ENCODE measurements at places on chromosomes 11 and 22.
A peak's percentile ranks its signal among the peaks of the same experiment; 100 is the strongest.

DNA sequence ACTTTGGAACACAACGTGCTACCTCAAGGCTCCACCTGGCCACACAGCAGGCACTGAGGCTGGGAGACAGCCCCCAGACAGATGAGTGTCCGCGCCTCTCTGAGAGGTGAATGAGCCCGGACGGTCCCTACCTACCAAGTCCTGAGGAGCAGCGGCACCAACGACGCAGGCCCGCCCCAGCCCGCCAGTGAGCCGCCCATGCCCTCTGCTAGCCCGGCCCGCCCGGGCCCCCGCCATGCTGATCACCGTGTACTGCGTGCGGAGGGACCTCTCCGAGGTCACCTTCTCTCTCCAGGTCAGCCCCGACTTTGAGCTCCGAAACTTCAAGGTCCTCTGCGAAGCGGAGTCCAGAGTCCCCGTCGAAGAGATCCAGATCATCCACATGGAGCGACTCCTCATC is at the start of gene DDI1:
Gene DDI1 (plus strand): TSS at position 53 of the 400 bp plus-strand sequence. CDS start 183 bp downstream, at position 236.
- DNase-seq: no peak

GRCh38 chr22:28915969-28916368 is 32.6 kb downstream of the ZNRF3 start:
- DNase-seq: no peak

DNA sequence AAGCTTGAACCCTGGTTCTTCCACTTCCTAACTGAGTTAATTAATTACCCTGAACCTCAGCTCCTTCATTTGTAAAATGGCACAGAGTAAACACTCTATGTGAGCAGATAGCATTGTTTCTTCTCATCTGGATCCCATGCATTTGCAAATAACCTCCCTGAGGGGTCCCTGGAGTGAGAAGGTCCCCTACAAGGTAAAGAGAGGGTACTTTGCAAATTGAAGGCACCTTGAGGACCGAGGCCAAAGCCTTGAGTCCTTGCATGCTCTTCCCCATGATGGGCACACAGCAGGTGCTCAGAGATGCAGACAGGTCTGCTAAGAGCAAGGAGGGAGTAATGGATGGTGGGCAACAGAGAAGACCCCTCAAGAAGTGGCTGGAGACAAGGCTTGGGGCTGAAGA is 33.2 kb downstream of the OTOG start:
- DNase-seq: no peak

- no peak for DNase-seq
Measured at GRCh38 chr11:101668236-101668635, 84.4 kb upstream of the TRPC6 start.

GRCh38 chr11:76880314-76880713 is 19.6 kb downstream of the ACER3 start:
- no peak for DNase-seq

DNA sequence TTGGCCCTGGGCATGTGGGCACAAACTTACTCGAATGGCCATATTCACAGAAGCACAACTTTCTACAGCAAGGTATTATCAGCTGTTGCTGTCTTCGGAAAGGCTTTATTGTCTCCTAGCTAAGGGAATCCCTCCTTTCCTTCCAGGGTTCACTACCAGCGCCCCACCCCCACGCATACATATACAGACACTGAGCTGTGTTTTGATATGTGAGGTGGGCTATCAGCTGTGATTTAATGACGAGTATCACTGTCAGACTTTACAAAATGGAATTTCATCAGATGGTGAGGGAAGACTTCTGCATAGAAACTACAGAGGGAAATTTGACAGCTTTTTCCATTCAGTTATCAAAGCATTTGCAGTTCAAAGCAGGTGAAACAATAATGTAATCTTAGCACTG is 730.2 kb downstream of the NTM start:
- DNase-seq: no peak

GRCh38 chr11:10452211-10452767 is 2.8 kb upstream of the AMPD3 start:
- DNase-seq: peak; percentile 20

GRCh38 chr22:26903030-26903856 is 245.9 kb downstream of the MIAT start:
- no peak for DNase-seq

- no peak for DNase-seq
Measured at GRCh38 chr22:37502342-37503182, 16.4 kb upstream of the MFNG start.

DNA sequence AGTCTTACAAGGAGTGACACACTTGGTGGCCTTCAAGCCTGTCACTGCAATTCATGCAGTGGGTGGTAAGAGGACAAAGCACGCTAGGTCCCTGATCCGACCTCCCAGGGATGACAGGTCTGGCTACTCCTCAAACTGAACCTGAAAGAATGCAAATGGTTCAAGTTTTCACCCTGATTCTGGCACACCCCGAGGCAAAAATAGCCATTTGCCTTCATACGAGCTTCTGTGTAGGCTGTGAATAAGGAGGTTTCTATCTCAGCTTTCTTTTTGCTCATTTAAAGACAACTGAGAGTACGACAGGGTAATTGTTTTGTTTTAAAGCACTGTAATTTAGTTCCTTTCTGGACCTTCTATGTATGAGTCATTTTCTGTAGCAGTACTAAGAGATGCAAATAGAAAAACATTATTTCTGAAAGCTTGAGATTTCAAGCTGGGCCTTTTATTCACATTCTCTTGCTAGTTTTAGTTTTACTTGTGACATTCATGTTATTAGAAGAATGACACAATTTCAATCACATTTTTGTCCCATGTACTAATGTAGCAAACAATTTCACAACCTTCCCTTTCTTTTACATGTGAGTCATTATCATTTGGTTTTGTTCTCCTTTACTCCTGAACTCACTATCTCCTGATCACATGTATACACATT is 56.6 kb upstream of the FDX1 start:
- DNase-seq: no peak

GRCh38 chr22:48711669-48712068 is 1116.0 kb downstream of the BRD1 start:
- no peak for DNase-seq

GRCh38 chr11:111671383-111671782 is 69.1 kb downstream of the SIK2 start:
- no peak for DNase-seq

- DNase-seq: no peak
Measured at GRCh38 chr22:27726331-27726685, 75.2 kb downstream of the MN1 start.

GRCh38 chr11:44469412-44469811 is 96.1 kb upstream of the CD82 start:
- no peak for DNase-seq

DNA sequence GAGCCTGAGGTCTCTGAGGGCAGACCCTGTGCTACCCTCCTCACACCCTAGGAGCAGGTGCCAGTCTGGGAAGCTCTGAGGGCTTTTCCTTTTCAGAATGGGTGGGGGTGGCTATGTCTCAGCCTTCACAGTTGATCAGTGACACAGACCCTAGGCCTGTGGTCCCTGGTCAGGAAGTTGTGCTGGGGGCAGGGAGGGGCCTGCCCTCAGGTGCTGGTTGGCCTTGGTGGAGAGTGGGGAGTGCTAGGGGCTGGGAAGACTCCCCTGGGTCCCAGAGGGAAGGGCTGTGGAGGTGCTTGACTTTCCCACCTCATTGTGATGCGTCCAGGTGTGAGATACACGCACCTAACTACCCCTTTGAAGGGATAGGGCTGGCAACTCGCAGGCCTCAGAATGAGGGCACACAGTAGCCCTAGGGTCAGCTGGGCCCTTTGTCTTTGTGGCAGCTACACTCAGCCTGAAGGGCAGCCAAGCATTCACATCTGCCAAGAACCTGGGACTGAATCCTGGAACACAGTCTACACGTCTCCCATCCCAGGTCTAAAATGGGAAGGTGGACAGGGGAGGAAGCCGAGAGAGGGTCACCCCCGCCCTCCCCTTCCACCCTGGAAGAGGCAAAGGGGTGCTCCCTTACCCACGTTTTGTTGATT is 31.2 kb upstream of the ATXN10 start:
- no peak for DNase-seq

DNA sequence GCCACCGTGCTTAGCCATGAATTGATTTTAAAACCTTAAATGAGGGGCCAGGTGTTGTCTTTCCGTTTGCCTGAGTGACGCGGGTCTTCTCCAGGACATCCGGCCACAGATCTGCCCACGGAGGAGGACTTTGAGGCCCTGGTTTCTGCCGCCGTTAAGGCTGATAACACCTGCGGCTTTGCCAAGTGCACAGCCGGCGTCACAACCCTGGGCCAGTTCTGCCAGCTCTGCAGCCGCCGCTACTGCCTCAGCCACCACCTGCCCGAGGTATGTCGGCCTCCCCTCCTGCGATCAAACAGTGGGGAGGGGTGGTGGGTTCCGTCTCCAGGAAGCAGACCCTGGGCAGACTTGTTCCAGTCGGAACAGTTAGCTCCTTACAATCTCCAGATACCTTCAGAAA is 34.4 kb downstream of the IGHMBP2 start:
- DNase-seq: no peak

DNA sequence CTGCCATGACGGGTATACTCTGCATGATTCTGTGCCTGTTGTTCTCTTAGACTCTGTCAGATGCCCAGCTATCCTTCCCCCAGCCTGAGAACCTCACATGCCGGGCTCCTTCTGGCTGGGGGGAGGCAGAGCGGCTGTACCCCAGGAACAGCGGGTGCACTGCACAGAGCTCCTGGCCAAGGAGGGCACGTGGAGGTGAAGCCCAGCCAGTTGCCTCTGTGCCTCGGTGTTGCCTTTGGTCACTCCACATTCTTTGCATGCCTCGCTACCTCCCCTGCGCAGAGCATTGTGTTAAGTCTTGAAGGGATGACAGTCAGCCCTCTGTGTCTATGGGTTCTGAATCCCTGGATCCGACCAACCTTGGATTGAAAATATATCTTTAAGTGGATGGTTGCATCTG is 77.7 kb downstream of the FEZ1 start:
- no peak for DNase-seq

GRCh38 chr22:24482575-24482974 is 12.6 kb upstream of the UPB1 start:
- no peak for DNase-seq

DNA sequence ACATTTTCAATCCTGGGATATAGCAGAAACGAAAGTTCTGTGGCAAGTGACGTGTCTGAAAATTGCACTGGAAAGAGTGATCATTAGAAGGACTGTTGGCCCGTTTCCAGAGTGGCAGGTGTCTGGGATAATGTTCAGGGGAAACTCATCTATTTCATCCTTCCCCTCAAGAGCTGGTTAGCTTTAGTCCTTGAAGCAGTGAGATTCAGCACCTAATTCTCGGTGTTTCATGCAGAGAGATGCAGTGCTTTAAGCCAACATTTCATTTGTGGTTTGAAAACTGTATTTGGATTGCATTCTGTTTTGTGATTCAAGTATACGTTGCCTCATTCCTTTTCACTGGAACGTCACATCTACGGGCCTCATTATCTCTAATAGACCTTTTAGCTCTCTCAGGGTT is 205.0 kb upstream of the RAG2 start:
- peak; percentile 12 for DNase-seq

GRCh38 chr11:95412074-95412473 is 181.1 kb upstream of the SESN3 start:
- no peak for DNase-seq

DNA sequence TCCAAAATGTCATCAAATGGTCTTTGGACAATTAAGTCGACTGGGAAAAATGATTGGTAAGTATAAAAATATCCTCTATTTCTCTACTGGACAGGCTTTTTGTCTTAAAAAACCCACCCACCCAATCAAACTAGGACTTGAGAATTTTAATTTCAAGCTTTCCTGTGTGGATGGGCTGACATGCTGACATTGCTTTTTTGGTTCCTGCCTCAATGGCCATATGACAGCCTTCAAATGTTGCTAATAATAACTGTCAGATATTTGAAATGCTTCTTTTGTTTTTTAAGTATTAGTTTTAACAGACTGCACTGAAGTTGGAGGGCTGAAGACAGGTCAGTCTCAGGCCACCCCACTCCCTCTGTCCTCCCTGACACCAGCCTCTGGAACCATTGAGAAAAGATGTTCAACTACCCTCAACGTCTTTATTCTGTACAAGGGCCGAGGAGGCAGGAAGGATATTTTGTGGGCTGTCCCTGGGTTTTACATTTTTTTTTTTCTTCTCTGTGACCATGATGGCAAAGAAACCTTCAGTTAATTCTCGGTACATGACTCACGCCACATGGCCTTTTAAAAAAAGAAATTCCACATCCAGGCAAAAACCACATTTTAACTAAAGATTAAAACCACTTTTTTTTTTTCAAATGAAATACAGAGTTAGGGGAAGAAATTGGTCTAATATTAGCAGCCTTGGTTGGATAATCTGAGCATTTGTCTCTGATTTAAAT is 130.4 kb downstream of the SLC1A2 start:
- DNase-seq: no peak

- no peak for DNase-seq
Measured at GRCh38 chr11:103904324-103904667, 132.1 kb upstream of the DDI1 start.

GRCh38 chr22:37378642-37379058 is 48.6 kb downstream of the ELFN2 start:
- no peak for DNase-seq

DNA sequence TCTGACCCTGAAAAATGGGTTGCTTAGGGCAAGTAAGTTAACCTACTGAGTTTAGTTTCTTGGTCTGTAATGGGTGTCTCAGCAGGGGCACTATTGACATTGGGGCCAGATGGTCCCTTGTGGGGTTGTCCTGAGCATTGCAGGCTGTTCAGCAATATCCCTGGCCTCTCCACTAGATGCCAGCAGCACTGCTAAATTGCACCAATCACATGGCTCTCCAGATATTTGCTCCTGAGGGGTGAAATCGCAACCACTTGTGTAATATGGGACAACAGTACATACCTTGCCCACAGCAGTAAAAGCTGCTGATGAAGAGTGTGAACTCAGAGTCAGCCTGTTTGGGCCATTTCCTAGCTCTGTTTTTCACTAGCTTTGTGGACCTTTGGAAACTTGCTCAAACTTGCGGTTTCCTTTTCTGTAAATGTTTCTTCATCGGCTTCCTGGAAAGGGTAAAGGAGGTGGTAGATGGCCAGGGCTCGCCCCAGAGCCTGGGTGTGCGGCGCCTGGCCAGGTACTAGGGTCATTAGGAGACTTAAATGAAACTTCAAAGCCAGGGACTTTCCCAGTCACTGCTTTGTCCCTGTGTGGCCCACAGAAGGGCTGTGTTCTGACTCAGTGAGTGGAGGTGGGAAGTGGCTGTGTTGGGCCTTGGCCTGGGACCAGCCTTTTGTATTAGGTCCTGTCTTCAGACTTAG is 13.0 kb downstream of the NCF4 start:
- DNase-seq: no peak

- DNase-seq: no peak
Measured at GRCh38 chr11:38971141-38971540, 2373.1 kb upstream of the RAG2 start.

- DNase-seq: peak; percentile 35
Measured at GRCh38 chr11:94732617-94733281, 35.4 kb upstream of the AMOTL1 start.

GRCh38 chr11:92762121-92762540 is 207.3 kb upstream of the MTNR1B start:
- DNase-seq: no peak
